ENCODE measurements at places on chromosomes 5 and 9. TPM values are rescaled to one million over a fixed set of nuclear protein-coding genes. Genes with fewer than 3 reads are reported as not detected.

Gene C1QTNF2
- 2.5 TPM for total RNA-seq

Gene TUSC1
- total RNA-seq: 11.7 TPM

GRCh38 chr9:6218099-6218502 lies 2.5 kb downstream of the IL33 start:
- DNase-seq: no peak

DNA sequence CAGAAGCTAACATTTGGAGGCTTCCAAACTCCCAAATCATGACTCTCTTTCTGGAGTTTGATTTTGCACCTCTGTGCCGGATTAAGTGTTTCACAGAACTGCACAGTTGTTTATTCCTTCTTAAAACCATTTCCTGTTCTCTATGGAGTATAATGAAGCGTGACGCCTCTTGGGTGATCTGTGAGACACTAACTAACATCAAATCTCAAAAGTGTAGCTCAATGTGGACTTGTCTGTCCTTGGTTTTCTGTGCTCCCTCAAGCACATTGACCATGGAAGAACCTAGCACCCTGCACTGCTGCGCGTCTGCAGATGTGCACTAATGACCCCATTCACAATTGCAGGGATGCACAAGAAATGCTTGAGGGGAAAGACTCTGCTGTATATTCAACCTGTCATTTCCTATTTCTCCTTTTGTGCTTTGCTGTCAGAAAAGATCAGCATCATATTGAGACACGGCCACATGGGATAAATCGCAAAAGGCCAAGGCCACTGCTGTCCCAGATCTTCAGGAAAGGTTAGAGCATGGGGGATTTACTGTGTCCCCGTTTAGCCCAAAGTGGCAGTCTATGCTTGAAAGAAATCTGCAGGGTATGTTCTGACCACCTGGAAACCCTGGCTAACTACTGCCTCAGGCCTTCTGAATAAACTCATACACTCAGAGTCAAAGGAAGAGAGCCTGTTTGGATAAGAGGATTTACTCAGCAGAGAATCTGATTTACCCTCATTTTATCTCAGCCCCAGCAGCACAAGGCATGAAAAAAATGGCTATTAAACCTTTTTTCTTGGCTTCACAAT lies 109.6 kb downstream of the BAAT start:
- DNase-seq: no peak

DNA sequence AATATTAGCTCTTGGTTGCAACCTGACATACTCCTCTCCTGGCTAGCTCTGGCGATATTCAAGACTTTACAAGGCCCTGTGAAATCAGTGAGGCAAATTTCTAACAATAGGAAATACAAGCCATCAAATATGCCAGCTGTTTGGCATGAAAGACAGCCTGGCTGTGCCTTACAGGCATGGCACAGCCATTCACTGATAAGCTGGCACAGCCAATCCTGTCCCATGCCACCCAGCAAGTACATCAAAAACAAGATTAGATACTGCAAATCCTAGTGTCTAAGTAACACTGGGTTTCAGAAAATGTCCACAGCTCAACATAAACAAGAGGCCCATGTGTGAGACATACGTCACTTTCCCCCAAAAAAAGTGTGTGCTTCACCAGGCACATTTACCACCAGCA lies 1045.8 kb upstream of the DMAC1 start:
- no peak for DNase-seq

- no peak for DNase-seq
These were observed 481.9 kb downstream of the KDM4C start for GRCh38 chr9:7239708-7240107.
